ENCODE measurements at places on chromosomes 7 and 10.

DNA sequence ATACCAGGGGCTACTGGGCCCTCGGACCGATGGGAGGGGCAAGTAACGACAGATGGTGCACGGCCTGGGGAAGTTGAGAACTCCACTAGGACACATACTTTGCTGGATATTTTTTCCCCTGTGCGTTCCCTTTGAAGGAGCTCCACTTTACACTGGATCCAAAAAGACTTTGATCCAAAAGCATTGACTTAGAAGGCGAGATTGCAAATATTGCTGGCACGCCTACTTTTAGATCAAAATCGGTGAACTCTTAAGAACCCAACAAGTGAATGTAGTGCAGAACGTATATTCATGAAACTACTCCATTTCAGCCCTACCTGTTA lies 436 bp upstream of the SLC25A13 start:
- DNase-seq = no peak

GRCh38 chr7:150935149-150935548 lies 43.0 kb downstream of the KCNH2 start:
- no peak for DNase-seq

DNA sequence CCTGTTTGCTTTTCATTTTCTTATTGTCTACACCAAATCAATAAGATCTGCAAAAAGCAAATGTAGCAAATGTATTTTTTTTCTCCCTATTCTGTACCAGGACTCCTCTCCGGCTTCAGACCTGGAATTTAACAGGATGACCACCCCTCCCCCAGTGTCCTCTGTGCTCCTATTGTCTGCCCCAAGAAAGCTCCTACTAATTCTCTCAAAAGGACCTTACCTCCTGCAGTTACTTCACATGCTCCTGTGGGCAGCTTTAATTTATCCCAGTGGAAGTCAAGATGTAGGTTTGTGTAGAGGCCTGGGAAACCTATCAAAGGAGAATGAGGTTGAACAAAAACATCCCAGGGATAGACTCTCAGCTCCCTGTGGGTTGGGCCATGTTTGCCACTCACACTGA lies 31.3 kb downstream of the PLXNA4 start:
- no peak for DNase-seq

- no peak for DNase-seq
These were observed 745.8 kb downstream of the CNTNAP2 start for GRCh38 chr7:146862415-146862814.

DNA sequence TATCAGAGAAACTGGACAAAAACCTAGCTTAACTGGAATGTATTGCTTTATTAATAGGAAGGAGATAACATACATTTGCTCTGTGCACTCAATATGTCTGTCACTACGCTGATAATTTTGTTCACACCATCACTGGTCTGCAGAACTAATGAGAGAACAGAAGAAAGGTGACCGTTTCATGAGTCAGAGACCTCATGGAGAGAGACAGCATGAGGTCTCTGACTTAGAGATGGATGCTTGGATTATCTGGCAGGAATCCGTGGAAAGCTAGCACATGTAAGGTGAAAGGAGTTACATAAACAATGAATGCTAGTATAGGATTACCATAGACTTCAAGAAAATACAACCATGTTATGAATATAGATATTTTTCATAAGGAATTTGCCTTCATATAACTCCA lies 947.3 kb downstream of the IPMK start:
- DNase-seq = no peak

GRCh38 chr7:153006452-153006851 lies 246.9 kb downstream of the ACTR3B start:
- no peak for DNase-seq

GRCh38 chr7:28395831-28396230 lies 16.5 kb upstream of the CREB5 start:
- DNase-seq = no peak

DNA sequence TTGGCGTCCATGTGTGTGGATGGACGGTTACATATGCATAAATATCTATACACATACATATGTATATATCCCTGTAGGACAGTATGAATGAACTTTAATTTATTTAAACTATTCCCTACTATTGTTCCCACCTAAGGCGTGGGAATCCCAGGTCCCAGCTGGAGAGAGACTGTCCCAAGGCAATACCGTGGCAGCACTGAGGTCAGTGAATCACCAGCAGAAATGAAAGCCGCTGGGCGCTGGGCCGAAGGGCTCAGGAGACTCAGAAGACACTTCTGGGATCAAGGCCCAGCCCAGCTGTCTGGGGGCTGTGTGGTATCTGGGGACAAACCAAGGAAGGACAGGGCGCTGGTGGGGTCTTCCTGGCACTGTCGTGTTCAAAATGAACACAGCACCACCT lies 49.6 kb upstream of the MYL10 start:
- no peak for DNase-seq

GRCh38 chr10:6255548-6256061 lies 52.9 kb downstream of the PFKFB3 start:
- DNase-seq = no peak

- DNase-seq = no peak
These were observed 112.0 kb downstream of the PFKFB3 start for GRCh38 chr10:6314620-6315205.

DNA sequence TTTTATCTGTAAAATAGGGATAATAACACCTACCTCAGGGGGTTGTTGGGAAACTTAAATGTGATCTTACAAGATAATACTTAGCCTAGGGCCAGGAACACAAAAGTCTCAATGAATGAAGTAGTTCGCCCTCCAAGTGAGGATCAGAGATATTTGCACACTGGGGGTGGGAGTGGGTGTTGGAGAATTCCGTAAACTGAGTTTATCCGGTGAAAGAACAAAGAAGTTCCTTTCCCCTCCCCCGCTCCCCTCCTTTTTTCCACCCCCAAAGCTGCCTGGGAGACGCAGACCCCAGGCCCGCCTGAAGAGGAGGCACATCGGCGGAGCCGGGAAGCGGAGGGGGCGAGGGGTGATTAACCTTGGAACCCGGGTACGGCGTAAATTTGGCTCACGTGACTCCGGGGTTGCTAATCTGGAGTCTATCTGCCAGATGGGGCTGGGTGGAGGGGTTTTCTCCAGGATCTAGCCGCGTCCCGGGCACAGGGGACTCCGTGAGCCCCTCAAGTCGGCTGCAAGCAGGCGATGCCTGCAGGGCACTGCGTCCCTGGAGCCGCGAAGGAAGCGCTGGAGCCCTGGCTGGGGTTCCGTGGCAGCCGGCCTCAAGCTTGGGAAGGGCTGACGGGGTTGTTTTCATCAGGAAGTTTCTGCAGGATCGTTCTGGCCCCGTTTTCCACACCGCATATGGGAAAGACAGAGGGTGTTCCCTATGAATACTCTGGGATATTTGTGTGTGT lies 1.4 kb upstream of the PODXL start:
- no peak for DNase-seq

DNA sequence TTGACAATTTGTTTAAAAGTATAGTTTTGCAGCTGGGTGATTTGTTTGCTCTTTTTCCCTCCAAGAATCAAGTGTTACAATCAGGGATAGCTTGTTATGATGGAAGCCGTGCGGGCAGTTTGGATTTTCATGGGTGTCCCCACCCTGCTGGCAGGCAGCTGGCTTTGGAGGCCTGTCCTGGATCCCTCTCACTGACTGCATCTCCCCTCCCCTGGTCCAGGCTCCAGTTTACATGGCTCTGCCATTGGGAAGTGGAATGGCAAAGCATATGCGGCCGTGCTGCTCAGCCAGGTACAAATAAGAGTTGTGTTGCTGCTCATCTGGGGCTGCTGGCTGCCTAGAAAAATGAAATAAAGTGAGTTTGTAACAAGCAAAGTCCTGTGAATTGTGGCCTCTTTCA lies 76.0 kb downstream of the CXCL12 start:
- no peak for DNase-seq

- DNase-seq = no peak
These were observed 78.4 kb upstream of the EMX2 start for GRCh38 chr10:117464176-117464575.

- DNase-seq = no peak
These were observed 62.2 kb downstream of the GSAP start for GRCh38 chr7:77353911-77354310.

GRCh38 chr10:6022660-6023059 lies 39.5 kb downstream of the IL2RA start:
- DNase-seq = no peak

- no peak for DNase-seq
These were observed 249.9 kb upstream of the C7orf33 start for GRCh38 chr7:148340438-148341280.

DNA sequence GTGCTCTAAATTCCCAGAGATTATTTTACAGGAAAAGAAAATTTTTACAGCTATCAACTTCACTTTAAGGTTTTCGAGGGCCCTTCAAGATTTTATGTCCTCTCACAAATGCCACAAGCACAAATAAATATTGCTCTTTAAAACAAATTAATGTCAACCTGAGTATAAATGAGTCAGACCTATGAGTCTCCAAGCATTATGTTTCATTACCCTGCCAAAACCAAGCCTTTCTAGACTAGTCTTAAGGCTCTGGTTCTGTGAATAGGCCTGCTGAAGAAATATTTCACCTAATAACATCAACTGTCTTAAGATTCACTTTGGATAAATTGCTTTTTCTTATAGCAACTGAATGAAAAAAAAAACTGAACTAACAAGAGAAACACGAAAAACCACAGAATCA lies 153.0 kb downstream of the PDE1C start:
- DNase-seq = no peak
